Stimulated activated CD4-positive, alpha-beta T cell treated with anti-CD3 and anti-CD28 coated beads, Interleukin-15, amount 100 ng/mL, for 1 hour (primary cell): ENCODE measurements at places on chromosomes 3 and 15.

DNA sequence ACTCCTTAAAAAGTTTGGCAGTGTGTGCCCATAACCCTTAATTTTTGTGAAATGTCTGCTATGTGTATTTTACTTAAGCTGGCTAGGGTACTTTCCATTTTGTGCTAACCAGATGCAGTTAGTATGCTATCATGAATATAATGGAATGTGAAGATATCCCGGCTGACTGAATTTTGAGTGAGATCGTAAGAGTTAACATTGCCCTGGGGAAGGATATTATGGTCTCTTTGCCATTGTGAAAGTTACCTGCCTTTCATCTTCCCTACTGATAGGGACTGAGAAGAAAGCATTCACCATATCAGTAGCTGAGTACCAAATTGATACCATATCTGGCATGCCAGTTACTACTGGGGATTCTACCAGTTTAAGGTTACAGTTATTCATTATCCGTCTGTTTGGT is 243.2 kb downstream of the UBE2E2 start:
- no peak for DNase-seq

DNA sequence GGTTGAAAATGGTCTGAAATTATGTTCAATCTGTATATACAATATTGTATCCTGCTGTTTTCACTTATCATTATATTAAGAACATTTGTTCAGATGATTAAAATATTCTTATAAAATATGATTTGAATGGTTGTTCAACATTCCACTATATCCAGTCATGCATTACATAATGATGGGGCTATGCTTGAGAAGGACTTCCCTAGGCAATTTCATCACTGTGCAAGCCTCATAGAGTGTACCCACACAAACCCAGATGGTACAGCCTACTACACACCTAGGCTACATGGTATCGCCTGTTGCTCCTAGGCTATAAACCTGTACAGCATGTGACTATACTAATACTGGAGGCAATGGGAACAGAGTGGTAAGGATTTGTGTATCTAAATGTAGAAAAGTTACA is 30.5 kb downstream of the SLC7A14 start:
- DNase-seq: no peak

GRCh38 chr3:60399292-60399691 is 852.0 kb downstream of the FHIT start:
- DNase-seq: no peak

DNA sequence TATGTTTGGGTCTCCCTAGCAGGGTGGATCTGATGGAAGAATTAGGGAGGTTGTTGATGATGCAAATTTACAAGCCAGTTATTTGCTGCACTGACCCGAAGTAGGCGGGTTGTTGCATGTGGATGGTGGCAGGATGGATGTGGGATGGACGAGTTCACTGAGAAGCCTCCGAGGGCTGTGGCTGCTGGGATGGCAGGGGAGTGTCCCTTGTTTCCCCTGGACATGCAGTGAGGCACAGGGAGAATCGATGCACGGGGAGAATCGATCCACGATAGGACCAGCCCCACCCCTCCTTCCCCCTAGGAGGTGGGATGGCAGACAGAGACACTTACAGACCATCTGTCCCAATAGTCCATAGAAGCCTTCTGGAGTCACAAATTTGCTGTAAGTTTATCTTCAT is 31.0 kb upstream of the KLF13 start:
- no peak for DNase-seq

DNA sequence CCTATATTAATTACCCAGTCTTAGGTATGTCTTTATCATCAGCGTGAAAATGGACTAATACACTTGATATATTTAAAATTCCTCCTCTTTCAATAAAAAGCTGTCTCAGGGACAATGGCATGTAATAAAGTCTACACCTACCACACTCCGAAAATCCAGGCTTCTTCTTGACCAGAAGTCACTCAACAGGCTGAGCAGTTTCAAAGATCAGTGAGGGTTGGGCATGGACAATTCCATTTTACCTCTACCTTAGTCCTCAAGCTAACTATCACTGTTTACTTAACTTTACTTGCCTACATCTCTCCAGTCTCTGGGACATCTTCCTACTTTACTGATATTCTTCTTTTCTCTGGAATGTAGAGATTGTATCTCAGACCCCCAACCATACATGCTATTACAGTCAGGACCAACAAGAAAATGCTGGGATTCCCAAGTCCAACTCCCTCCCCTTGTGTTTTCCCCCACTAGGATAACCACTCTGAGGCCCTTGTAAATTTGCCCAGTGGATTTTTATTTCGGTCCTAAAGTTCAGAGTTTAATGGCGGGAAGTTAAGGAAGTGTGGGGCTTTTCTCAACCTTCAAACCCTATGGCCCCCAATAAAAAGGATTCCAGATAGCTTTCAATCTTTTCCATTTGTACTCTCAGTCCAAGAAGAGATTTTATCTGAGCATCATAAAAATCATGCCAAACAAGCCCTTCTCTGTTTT is 137.1 kb upstream of the TSC22D2 start:
- no peak for DNase-seq

DNA sequence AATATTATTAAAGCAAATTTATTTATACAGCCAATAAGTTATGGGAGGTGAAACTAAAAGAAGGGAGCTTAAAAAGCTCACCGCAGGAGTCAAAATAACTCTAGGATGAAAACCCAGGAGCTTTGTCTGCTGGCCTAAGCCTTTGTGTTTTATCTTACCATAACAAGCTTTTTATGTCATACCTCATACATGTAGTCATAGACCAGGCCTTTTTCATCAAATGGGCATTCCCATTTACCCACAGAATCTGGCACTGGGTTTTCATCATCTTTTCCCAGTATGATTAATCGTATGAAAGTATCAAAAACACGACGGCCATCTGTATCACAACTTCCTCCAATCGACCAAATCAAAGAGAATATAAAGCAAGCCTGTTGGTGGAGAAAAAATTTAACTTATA is 122.8 kb downstream of the DNAH12 start:
- DNase-seq: no peak

- no peak for DNase-seq
These were observed 7.6 kb downstream of the MYO9A start for GRCh38 chr15:72110355-72110754.

- no peak for DNase-seq
These were observed 153.4 kb downstream of the MEGF11 start for GRCh38 chr15:66099950-66100671.
